Brain (organoid and tissue), 16 donors: ENCODE measurements at places on chromosomes 1 and 21.

DNA sequence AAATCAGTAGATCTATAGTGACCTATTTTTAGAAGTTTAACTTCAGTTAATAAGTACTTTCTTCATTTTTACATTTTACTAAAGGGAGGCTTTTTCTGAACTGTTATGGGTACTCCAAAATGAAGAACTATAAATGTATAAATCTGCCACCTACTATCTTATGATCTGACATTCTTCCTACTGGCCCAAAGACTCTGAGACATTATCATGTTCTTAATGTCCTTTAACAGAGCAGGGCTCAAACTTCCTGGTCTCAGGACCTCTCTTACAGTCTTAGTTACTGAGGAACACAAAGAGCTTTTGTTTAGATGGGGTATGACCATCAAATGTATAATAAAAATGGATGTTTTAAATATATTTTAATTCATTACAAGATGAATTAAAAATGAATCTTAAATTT, 8.9 kb downstream of the TRIM33 start:
- DNase-seq: no peak

- DNase-seq: no peak
Observed at GRCh38 chr1:27152829-27153548, 1.9 kb downstream of the SLC9A1 start.

- DNase-seq: no peak
Observed at GRCh38 chr1:57725318-57725717, 301.5 kb upstream of the DAB1 start.

- no peak for DNase-seq
Observed at GRCh38 chr1:11245904-11246719, 16.2 kb downstream of the MTOR start.

DNA sequence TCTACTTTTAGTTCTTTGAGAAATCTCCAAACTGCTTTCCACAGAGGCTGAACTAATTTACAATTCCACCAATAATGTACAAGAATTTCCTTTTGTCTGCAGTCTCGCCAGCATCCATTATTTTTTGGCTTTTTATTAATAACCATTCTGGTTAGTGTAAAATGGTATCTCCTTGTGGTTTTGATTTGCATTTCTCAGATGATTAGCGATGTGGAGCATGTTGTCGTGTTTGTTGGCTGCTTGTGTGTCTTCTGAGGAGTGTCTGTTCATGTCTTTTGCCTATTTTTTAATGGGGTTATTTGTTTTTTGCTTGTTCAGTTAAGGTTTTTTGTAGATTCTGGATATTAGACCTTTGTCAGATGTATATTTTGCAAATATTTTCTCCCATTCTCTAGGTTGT, 131.5 kb downstream of the MAST2 start:
- DNase-seq: no peak

GRCh38 chr1:53740621-53741105, 1.7 kb upstream of the GLIS1 start:
- DNase-seq: no peak

DNA sequence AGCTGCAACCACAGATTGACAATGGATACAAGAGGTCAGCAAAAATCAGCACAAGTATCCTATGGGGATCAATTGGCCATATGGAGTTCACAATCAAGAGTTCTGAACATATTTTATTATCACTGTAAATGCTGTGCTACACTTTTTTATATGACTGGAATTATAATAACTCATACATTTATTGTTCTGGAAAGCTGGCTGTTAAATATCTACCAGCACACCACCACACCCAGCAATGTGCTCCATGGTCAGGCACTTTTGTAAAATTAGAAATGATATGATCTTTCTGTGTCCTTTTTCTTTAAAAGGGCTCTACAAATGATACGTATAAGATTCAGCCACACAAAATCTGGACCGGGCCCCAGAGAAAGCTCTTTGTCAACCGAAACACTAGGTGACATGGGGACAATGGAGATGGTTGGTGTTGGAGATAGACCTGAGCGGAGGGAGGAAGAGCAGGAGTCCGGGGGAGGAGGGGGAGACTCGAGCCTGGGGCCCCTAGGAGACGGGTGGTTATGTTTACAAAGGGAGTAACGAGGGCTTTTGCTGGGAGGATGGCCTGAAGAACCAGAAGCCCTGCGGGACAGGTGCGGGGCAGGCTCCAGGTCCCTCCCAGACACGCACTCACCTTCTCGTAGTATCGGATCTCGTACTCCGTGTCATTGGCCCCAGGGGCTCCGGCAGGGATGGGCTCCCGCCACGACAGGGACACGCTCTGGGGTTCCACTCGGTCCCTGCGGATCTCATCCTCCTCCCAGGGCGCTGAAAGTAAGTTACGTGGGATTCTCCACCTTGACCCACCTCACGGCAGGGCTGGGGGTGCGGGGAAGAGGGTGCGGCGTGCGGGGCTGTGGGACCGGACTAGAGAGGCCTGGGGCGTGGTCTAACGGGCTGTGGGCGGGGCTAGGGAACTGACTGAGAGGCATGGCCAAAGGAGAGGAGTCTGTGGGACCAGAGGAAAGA, 30.0 kb downstream of the EPHA10 start:
- peak; percentile 18 for DNase-seq

GRCh38 chr1:87439821-87440220, 111.1 kb downstream of the LMO4 start:
- no peak for DNase-seq

DNA sequence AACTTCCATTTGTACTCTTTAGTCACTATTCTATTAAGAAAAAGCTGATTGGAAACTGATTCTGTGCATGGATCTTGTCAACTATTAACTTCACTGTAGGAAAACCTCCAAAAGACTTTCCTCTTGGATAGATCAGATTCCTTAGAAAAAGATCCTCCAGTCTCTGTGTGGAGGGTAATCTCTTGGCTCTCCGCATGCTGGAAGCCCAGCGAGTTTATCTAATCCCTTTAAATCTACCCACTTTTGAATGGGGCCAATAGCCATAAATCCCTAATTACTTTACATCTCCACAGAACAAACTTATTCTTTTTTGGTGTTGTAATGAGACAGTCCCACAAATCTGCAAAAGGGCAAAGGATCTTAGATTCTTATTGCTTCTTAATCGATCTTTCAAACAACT, 1206.4 kb upstream of the ADGRL4 start:
- no peak for DNase-seq

- DNase-seq: no peak
Observed at GRCh38 chr1:43329995-43330751, 7.4 kb upstream of the MPL start.

DNA sequence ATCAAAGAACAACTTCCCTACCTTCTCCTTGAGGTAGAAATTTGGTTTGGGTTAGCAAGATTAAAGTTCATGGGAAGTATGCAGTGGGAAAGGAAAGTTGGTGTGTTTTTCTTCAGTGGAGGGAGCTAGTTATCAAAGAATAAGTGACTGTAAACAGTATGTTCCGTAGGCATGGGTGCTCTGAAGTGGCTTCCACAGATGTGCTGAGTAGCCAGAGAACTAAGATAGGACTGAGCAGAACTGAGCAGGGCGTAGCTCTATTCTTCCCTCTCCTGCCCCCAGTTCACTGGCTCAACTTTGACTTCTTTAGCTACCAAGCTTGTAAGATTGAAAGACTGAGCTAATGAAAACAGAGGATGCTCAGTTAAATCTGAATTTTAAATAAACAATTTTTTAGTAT, 3.4 kb downstream of the ADCY10 start:
- DNase-seq: no peak

DNA sequence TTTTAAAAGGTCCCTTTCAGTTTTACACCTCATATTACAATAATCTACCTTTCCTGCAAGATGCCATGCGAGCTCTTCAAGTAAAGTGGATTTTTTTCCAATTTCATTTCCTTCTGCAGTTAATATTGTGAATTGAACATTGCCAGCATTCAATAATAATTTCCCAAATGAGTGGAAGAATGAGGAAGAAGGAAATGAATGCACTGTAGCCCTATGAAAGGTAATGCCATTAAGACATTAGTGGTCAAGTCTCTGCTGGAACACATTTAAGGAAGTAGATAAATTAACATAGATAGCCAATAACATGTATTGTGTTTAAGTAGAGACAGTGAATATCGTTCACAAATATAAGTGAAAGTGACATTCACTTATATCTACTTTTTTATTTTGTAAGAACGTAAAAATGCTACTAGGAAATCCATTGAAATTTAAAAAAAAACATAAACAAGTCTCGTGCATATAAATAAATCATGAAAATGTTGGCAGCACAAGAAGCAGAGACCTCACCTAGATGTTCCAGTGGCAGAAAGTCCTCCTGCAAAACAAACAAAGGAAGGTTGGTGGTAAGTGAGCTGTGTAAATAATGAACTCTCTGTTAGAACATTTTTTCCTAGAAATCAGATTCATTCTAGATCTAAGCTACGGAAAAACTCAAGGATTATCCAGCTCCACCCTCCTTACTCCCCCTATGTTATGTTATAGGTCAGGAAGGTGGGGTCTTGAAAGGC, 17.7 kb downstream of the FCRL3 start:
- no peak for DNase-seq

DNA sequence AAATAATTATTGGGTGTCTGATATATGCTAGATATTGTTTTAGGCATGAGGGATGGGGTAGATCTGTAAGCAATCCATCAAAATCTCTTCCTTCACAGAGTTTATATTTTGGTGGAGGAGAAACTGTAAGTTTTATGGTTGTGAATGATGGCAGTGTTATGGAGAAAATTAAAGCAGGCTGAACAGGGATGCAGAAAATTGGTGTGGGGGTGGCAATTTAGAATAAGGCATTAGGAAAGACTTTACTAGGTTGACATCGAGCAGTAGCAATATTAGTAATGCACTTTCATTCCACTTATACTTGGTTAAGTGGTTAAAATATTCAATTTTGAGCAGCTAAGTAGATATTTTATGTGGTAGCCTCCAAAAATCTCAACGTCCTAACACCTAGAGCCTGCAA, 261.1 kb upstream of the SNX7 start:
- no peak for DNase-seq

DNA sequence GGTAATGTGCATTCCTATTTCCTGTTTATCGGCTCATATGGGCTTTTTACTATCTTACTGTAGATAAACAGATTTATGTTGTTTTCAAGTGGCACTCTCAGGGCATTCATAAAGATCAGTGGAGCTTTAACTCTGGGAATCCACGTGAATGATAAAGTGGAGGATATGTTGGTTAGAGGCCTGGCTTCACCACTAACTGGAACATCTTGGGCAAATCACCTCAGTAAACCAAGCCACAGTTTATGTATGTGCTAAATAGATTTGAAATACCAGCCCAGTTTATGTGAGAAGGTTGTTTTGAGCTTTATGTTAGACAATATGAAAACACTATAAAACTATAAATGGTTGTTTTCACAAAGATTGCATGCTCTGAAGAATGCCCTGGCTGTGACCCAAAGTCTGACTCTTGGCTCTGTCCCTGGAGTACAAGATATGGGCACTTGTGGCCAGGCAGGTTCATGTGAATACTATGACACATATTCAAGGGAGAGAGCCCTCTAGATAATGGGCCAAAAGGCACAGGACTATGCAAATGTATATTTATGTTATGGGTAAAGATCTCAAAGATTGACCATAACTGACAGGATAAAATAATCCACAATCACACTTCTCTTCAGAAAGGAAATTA, 36.7 kb downstream of the FAM163A start:
- no peak for DNase-seq

- no peak for DNase-seq
Observed at GRCh38 chr1:8813016-8813763, 4.2 kb downstream of the RERE start.

GRCh38 chr1:51305371-51305823, 25.0 kb downstream of the TTC39A start:
- DNase-seq: no peak

DNA sequence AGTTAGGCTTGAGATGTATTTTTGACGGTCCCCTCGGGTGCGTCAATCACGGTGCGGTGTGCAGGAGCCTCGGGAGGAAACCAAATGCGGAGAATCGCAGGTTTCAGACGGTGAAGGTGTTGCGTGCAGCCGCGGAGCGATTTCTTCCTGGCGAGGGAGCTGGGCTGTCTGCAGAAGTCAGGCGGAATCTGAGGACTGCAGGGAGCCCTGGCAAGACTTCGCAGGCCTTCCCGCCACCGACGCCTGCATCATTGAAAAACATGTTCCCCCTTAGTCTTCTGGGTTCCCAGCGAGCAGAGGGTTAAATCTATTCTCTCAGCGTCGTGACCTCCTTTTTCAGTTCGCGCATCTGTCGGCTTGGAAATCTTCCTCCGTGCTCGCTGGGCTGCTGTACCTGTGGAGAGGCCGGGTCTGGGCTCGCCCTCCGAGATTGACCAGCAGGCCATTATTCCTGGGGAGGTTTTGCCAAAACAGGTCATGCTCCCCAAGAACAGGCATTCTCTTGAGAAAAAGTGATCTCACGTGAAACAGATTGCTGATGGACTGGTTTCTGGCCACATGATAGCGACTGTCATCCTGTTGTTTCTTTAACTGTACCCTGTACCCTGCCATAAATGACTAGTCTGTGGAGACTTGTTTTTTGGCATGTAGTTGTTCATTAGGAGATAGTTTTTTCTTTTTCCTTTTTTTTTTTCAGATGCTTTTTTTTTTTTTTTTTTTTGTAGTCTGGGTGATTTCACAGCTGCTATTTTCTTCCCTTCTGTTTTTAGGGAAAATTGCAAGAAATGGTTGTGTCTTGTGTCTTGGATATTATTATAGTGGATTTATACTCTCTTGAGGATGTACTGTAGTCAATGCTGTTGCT, 894 bp downstream of the EPB41 start:
- peak; percentile 76 for DNase-seq

GRCh38 chr1:3206696-3207095, 137.7 kb downstream of the PRDM16 start:
- no peak for DNase-seq

GRCh38 chr1:46180082-46180616, 3.9 kb upstream of the P3R3URF start:
- no peak for DNase-seq

DNA sequence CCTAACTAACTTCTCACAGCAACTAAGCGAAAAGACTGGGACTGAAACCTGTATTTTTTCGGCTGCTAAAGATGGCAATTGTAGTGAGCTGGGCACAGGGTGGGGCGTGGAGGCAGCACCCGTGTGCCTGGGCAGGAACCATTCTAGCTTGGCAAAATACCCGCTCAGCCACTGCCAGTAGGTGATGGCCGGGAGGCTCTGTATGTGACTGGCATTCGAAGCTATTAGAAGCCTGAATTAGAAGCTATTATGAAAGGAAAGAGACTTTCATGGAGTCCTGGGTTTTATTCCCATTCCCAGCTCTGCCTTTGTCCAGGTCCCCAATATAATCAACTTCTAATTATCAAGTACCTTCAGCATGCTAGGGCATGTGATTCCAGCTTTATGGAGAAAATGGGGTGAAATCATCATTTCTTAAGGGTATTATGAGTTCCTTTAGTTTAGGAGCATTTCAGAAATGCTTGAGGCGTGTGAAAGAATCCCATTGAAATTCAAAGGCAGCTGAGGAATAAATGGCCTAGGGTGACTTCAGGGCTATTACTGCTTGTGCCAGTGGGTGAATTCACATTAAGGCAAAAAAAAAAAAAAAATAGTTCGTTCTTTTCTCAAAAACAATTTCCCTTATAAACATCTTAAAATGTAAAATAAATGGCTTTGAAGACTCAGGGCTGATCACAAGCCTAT, 125.6 kb downstream of the KCNN3 start:
- peak; percentile 63 for DNase-seq

GRCh38 chr21:30990514-30991262, 47.6 kb downstream of the KRTAP19-8 start:
- no peak for DNase-seq
